Stimulated activated CD4-positive, alpha-beta T cell treated with anti-CD3 and anti-CD28 coated beads, Interleukin-15, amount 100 ng/mL, for 24 hours (primary cell): ENCODE measurements at places on chromosomes 4 and X.
A peak's percentile ranks its signal among the peaks of the same experiment; 100 is the strongest.

- peak; percentile 6 for DNase-seq
Observed at GRCh38 chrX:18828832-18829404, 121.5 kb downstream of the PPEF1 start.

GRCh38 chr4:163863082-163863481 is 368.6 kb downstream of the TMA16 start:
- DNase-seq, result no peak

DNA sequence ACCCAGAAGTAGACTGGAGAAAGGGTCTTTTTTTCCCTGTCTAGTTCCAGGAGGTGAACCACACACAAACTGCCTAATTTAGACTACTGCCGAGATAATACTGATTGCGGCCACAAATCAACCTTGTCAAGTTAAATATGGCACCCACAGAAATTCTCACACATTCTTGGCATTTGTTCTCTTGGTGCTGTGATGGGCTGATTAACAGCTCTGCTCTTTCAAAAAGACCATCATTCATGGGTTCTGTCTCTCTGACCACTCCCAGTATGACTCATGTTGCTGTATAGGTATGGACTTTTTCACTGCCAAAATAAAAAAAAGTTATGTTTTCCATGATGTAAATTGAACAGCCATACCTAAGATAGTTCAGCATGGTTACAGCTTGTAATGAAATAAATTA is 1003.5 kb upstream of the LCORL start:
- DNase-seq, result no peak

GRCh38 chr4:154822775-154823174 is 41.7 kb downstream of the RBM46 start:
- no peak for DNase-seq

DNA sequence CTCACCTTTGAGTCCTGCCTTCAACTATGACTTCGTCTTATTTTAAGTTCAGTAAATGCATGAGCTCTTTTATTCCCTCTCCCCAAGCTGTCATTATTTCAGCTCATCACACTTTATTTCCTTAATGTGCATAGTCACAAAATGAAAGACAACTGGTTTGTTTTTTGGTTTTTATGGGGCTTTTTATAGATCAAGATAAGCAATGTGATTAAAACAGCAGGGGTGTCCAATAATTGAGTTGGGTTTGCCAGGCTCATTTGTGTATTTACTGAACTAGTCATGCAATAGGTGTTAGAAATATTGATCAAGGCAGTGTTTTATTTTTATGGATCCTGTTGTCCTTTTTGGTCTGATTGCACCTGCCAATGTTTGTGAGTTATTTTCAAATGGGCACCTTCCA is 102.2 kb downstream of the FRMPD4 start:
- no peak for DNase-seq

DNA sequence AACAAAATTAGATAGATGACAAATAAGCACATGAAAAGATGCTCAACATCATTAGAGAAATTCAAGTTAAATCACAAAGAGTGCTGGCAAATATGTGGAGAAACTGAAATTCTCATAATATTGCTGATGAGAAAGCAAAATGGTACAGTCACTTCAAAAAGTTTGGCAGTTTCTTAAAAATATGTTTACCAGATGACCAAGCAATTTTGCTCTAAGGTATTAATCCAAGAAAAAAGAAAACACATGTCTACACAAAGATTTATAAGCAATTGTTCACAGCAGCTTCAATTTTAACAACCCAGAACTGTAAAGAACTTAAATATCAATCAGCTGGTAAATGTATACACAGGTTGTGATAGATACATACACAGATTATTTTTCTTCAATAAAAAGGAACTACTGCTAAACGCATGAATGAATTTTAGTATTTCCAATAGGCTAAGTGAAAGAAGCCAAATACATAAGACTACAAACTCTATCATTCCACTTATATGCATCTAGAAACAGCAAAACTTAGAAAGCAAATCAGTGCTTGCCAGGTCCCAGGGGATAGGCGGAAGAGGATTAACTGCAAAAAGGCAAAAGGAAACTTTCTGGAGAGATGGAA is 11.7 kb downstream of the OTUD4 start:
- DNase-seq, result no peak

- no peak for DNase-seq
Observed at GRCh38 chrX:136272325-136272724, 21.1 kb upstream of the MAP7D3 start.

DNA sequence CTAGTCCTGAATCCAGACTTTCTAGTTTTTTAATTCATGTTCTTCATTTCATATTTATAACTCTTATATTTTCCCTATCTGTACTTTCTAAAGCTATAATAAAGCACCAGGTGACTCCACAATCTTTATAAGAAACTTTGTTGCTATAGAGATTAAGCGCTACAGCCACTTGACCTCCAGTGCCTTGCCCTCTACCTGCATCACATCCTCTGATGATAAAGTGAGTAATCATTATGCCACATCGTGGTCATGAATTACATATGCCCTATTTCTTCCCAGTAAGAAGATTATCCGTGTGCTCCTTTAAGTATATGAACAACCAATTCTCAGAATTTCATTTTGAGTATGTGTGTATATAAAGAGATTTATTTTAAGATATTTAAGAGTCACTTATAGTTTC is 6.8 kb upstream of the DYNLT3 start:
- DNase-seq, result no peak

DNA sequence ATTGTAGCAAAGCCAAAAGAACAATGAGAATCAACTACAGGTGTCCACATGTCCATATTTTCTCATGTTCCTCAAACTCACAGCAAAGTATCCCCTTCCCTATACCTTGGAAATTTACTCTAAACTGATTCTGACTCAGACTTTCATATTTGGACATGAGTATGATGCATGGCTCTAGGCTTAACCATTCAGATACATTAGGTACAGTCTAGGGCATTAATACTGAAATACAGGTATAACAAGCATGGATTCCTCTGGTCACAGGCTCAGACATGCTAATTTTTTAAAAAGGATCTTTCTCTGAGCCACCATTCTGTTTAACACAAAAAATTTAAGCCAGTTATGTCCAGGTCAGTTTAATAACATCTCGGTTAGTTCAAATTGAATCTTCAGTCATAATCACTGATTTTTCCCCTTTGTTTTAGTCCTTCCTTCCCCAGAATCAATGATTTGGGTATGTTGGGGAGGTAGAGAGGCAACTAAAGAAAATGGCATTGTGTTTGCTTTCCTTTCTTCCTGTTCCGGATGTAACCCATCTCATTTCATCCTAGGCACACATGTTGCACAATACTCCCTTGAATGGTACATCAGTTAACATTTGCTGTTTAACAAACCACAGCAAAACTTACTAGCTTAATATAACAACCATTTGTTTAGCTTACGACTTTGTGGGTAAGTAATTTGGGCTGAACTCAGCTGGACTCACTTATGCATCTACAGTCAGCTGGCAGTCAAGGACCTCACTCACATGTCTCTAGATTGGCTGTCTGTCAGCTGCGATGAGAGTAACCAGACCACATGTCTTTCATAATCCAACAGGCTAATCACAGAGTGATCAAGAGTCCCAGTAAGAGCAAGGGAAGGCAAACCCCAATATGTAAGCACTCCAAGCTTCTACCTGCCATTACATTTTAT is 75.3 kb upstream of the GRIA3 start:
- no peak for DNase-seq

- no peak for DNase-seq
Observed at GRCh38 chr4:39808231-39808749, 110.4 kb downstream of the UBE2K start.

GRCh38 chrX:46140272-46140671 is 404.9 kb downstream of the ZNF674 start:
- DNase-seq, result peak; percentile 4

DNA sequence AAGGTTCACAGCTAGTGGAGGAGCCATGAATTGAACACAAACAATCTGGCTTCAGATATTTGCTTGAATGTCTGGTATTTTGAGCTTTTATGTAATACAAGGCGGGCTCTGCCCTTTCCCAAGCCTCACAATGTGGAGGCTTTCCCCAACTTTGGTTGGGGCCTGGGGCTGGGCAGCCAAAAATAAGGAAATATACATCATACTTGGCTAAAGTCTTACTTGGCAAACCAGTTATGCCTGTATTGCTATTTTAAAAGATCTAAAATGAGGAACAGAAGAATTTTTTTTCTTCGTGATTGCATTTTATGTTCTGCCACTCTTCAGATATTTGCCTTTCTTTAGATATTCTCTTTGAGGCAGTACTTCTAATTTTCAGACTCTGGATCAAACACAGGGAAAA is 26.1 kb downstream of the ARFIP1 start:
- DNase-seq, result no peak

DNA sequence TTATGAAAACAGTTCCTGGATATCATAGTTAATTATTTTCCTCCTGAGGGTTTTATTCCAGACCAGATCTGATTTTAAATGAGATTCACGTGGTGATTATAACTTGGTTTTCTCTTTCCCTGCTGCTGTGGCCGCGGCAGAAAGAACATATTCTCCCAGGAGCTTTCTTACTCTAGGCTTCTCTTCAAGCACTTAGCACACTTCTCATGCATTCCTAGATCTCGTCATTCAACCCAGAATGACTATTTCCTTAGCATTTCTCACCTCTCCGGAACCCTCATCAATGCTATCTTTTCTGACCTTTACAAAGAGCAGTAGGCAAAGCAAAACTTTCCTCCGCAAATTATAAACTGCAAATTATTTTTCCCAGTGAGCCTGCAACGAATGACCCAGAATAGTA is 122.9 kb downstream of the GPAT3 start:
- no peak for DNase-seq

DNA sequence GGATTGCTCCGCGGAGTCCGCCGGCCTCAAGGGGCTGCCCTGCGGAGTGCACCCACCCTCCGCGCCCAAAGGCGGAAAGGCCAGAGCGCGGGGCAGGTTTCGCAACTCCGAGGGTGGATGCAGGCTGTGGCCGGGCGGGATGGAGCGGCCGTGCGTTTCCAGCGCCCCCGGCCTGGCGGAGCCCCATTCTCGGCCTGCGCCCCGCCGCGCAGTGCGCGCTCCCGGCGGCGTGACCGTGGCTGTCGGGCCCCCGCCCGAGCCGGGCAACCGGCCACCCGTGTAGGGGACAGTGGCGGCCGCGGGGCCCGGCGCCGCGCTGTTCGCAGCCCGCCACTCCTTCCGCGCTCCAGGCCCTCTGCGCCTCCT is 331 bp downstream of the SETD7 start:
- DNase-seq, result no peak

DNA sequence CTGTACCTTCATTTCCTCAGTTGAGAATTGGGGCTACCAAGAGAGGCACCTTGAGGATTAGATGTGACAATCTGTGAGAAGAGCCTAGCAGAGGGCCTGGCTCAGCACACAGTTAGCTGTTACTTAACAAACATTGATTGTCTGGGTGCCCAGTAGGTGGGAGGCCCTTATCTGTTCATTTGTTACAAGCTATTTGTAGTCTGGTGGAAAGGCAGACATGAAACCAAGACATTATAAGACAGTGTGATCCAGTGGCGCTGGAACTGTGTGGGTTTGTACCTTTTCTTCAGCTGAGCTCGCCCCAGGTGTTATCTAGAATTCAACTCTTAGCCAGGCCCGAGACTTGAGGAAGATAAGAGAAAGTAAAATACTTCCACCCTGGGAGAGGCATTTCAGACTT is 16.9 kb downstream of the AKAP4 start:
- DNase-seq, result no peak

DNA sequence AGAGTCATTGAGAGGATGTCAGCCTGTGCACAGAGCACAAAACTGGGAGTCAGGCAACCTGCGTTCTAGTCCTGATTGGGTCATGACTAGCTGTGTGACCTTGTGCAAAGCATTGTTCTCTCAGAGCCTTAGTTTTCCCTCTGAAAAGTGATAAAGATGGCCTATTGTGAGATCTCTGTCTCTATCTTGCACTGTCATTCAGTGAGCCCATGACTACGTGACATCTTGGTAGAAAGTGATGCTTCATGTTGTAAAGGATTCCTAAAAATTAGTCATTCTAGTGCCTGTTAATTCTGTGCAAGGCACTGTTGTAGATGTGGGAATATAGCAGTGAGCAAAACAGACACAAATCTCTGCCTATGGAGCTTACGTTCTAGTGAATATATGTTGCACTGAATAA is 2.5 kb downstream of the PGRMC1 start:
- DNase-seq, result peak; percentile 1

DNA sequence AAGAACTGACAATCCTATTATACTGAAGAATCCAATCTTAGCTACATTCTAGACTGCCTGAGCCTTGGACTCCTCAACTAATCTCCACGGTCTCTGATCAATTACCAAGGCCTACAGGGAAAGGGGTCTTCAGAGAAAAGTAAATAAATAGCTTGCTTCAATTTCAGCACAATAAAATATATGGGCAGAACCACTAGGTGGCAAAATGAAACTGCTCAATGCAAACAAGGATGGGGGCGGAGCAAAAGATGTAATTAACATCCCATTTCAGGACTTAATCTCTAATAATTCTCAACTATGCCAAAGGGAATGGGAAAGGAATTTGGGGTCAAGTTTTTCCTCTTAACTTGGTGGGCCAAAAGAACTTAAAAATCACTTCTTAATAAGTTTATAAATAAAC is 78.4 kb upstream of the MAP3K15 start:
- peak; percentile 6 for DNase-seq

GRCh38 chr4:140806163-140806562 is 50.0 kb upstream of the TBC1D9 start:
- DNase-seq, result no peak

DNA sequence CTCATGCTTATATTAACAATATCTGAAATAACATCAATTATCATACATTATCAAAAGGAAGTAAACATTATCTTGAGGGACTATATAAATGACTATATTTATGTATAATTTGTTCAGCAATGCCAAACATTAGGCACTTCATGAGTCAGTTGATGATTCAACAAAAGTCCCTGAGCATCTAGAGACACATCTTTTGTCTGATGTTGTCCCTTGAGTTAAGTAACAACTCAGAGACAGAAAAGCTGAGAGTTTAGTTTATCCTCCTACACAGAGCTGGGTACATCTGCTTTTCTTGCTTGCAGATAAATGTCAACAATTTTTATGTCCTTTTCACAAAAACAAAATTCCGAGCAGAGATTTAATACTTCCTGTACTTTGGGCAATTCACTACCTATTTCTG is 311.1 kb downstream of the INPP4B start:
- no peak for DNase-seq

DNA sequence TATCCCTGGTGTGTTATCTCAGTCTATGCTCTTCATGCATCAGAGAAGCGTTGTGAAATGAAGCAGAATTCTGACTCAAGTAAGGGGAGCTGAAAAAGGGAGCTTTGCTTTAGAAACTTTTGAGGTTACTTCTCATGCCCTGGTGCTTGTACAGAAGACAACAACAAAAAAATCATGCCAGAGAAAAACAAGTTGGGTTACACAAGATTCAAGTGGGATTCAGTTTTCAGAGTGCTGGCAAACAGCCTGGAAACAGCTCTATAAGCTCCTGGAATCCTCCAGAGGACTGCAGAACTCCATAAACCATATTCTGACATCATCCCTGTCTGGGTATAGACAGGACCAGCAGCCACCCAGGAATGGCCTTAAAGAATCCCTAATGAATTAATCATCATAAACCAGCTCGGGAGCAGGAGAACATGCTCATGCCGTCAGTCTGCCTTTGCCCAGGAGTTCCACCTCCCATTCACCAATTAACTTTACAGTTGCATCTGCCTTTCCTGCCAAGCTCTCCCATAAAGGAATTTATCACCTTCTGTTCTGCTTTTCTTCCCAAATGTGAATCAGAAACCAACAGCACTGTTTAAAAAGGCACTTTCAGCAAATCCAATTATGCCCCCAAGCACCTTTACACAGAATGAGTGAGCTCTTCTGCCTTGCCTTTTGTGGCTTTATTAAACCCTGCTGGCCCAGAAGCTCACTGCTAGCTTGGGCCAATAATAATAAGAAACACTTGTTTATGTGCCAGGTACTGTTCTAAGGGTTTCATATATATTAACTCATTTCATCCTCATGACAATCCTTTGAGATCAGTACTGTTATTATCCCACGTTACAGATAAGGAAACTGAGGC is 54.5 kb upstream of the FBXW7 start:
- no peak for DNase-seq
